Effector memory CD8-positive, alpha-beta T cell (primary cell): ENCODE measurements at places on chromosomes 1 and 21.

DNA sequence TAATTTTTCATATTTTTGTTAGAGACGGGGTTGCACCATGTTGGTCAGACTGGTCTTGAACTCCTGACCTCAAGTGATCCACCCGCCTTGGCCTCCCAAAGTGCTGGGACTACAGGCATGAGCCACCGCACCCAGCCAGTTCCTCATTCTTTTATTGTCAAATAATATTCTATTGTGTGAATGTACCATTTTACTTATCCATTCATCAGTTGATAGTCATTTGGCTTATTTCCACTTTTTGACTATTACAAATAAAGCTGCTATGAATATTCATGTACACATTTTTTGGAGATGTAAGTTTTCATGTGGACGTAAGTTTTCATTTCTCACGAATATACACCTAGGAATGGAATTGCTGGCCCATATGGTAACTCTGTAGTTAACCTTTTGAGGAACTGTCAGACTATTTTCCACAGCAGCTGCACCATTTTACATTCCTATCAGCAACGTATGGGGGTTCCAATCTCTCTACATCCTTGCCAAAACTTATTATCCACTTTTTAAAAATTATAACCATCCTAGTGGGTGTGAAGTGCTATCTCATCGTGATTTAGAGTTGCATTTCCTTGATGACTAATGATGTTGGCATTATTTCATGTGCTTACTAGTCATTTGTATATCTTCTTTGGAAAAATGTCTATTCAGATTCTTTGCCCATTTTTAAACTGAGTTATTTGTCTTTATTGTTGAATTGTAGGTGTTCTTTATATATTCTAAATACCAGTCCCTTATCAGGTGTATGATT is 12.7 kb downstream of the PACC1 start:
- H3K36me3 ChIP-seq = peaks cover 11% of the 10 kb centered on the region
- H3K27ac ChIP-seq = no peak overlapping the region
- no peak overlapping the region for H3K4me3 ChIP-seq
- no peaks in the 10 kb centered on the region for H3K27me3 ChIP-seq

- no peaks in the 10 kb centered on the region for H3K27me3 ChIP-seq
- H3K27ac ChIP-seq = peak overlapping the region; percentile 41
- H3K4me3 ChIP-seq = peak overlapping the region; percentile 76
- H3K4me1 ChIP-seq = peaks cover 15% of the 10 kb centered on the region
- H3K36me3 ChIP-seq = peaks cover 8% of the 10 kb centered on the region
Measured at GRCh38 chr1:43358121-43358745, 548 bp upstream of the CDC20 start.

GRCh38 chr1:31426249-31426922 is 13.4 kb downstream of the SERINC2 start:
- H3K4me3 ChIP-seq = no peak overlapping the region
- peaks cover 32% of the 10 kb centered on the region for H3K27me3 ChIP-seq
- H3K27ac ChIP-seq = no peak overlapping the region

GRCh38 chr1:29310616-29311180 is 74.4 kb downstream of the PTPRU start:
- no peaks in the 10 kb centered on the region for H3K27me3 ChIP-seq
- no peak overlapping the region for H3K27ac ChIP-seq
- H3K36me3 ChIP-seq = no peaks in the 10 kb centered on the region
- DNase-seq = no peak
- H3K4me3 ChIP-seq = no peak overlapping the region

DNA sequence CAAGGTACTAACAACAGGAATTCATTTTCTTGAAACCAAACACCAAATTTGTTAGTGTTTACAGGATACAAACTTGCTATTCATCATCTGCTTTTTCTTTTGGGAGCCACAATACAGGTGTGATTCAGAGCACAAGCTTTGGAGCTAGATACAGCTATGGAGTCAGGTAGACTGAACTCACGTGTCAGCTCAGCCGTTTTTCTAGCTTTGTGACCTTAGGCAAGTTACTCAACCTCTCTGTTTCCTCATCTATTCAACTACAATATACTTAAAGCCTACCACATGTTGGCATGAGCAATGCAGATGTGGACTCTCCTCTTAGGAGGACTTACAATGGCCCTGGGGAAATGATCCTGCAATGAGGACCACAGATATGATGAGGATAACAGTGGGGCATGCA is 6.3 kb downstream of the HTR1D start:
- no peaks in the 10 kb centered on the region for H3K36me3 ChIP-seq
- peaks cover 56% of the 10 kb centered on the region for H3K27me3 ChIP-seq
- H3K4me3 ChIP-seq = no peak overlapping the region
- peaks cover 6% of the 10 kb centered on the region for H3K4me1 ChIP-seq
- DNase-seq = no peak

DNA sequence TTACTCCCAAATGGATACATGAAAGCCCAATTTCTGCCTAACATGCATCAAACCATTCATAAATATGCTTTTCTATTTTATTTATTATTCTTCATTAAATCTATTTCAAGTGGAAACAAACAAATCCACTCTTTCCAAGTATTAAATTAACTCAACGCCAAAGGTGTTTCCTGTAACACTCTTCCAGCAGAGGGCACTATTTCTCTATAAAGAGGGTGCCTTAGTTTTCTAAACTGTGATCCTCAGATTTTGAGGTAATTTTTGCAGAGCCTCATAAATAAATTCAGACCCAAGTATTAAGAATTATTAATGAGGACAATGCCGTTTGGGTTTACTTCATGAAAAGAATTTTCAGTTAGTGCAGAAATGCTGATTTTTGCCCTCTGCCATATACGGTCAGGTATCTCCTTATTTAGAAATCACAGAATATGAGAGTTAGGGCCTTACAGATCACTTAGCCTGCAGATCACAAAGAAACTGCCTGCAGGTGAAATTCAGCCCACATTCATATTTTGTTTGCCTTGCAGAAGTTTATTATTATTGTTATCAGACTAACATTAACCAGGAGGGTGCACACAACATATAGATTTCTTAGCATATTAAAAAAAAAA is 40.1 kb upstream of the MYSM1 start:
- no peak overlapping the region for H3K27ac ChIP-seq
- H3K4me1 ChIP-seq = peaks cover 5% of the 10 kb centered on the region
- H3K4me3 ChIP-seq = no peak overlapping the region
- DNase-seq = peak; percentile 54
- H3K36me3 ChIP-seq = no peaks in the 10 kb centered on the region

GRCh38 chr1:201633811-201634210 is 94.9 kb downstream of the NAV1 start:
- DNase-seq = no peak
- no peaks in the 10 kb centered on the region for H3K4me1 ChIP-seq
- no peaks in the 10 kb centered on the region for H3K36me3 ChIP-seq
- H3K4me3 ChIP-seq = no peak overlapping the region
- H3K27me3 ChIP-seq = peaks cover 6% of the 10 kb centered on the region
- no peak overlapping the region for H3K27ac ChIP-seq
